ENCODE measurements at places on chromosomes 16 and 17.

- DNase-seq = no peak
Measured at GRCh38 chr16:85246973-85247372, 134.7 kb upstream of the CIBAR2 start.

GRCh38 chr16:9370061-9370491 lies 278.6 kb downstream of the HAPSTR1 start:
- no peak for DNase-seq

DNA sequence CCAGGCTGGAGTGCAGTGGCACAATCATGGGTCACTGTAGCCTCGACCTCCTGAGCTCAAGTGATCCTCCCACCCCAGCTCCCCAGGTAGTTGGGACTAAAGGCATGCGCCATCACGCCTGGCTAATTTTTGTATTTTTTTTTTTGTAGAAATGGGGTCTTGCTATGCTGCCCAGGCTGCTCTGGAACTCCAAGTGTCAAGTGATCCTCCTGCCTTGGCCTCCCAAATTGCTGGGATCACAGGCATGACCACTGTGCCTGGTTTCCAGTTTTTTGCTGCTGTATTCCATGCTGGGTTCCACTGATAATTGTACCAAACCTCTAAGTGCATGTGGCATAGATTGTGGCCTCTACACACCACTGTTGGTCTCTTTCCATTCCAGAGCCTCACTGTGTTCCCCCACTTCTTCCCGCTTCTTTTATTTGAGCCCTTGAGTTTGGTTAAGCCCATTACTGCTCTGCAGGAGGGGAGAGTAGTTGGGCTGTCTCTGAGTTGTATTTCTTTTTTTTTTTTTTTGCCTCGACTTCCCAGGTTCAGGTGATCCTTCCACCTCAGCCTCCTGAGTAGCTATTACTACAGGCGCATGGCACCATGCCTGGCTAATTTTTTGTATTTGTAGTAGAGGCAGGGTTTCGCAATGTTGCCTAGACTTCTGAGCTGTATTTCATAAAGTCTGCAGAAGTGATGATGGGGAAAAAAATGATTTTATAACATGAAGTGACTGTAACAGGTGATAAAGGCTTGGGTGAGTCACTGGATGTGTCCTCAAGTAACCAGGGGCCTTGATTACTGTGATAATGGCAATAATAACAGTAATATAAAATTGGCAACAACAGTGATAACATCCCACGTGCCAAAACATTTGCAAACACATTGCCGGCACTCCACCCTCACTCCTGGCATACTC lies 30.0 kb downstream of the EEF2K start:
- no peak for DNase-seq

GRCh38 chr16:17984810-17985209 lies 351.7 kb downstream of the NPIPA8 start:
- DNase-seq = no peak

- DNase-seq = no peak
Measured at GRCh38 chr17:43814026-43814425, 18.9 kb downstream of the MPP3 start.
